ENCODE measurements at places on chromosomes 16 and 17.
A peak's percentile ranks its signal among the peaks of the same experiment; 100 is the strongest.

DNA sequence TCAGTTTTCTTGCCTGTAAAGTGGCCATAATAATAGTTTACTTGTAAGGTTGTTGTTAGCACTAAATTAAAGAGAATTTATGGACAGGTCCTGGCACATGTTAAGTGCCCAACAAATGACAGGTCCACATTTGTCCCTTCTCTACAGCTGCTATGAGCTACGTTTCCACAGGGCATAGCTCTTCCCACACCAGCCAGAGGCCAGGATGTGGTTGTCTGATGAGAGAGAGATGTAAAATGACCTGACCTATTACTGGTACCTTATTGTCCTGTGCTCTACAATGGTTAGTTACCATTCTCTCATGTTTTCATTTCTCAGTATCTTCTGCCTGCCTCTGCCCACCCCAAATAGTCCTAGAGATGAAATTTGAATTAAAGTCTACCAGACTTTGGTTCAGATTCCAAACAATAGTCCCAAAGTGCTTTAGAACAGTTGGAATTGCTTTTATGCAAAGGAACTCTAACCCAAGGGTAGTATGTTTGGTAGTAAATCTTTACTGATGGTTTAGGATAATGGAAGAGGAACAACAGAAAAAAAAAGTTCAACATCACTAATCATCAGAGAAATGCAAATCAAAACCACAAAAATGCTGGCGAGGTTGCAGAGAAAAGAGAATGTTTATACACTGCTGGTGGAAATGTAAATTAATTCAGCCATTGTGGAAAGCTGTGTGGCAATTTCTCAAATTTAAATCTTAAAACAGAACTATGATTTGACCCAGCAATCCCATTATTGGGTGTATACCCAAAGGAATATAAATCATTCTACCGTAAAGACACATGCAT, 57.1 kb upstream of the ANKFN1 start:
- DNase-seq = no peak

GRCh38 chr16:74623214-74623838, 16.4 kb upstream of the GLG1 start:
- no peak for DNase-seq

DNA sequence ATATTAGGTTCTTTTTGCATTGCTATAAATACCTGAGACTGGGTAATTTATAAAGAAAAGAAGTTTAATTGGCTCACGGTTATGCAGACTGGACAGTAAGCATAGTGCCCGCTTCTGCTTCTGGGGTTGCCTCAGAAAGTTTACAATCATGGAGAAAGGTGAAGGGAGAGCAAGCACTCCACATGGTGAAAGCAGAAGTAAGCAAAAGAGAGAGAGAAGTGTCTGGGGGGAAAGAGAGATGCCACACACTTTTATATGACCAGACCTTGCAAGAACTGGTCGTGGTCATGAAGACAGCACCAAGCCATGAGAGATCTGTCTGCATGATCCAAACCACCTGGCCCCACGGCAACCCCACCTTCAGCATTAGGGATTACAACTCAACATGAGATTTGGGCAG, 45.4 kb downstream of the KCNJ16 start:
- no peak for DNase-seq

GRCh38 chr16:85136702-85137322, 24.5 kb upstream of the CIBAR2 start:
- no peak for DNase-seq

DNA sequence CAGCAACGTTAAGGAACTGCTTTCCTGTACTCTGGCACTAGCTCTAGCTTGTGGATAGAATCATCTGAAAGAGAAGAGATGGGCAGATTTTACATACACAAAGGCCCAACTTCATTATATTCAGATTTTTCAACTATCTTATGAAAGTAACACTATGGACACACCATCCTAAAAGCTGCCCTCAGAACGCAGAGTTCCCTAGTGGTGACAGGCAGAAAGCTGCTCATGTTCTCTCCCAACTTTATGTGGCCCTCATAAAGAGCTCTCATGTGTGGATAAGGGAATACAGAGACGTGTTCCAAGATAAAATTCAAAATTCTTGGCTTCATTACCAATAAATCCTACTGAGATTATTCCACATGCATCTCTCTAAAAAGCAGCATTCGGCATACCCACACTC, 1.5 kb downstream of the CFAP20 start:
- no peak for DNase-seq

DNA sequence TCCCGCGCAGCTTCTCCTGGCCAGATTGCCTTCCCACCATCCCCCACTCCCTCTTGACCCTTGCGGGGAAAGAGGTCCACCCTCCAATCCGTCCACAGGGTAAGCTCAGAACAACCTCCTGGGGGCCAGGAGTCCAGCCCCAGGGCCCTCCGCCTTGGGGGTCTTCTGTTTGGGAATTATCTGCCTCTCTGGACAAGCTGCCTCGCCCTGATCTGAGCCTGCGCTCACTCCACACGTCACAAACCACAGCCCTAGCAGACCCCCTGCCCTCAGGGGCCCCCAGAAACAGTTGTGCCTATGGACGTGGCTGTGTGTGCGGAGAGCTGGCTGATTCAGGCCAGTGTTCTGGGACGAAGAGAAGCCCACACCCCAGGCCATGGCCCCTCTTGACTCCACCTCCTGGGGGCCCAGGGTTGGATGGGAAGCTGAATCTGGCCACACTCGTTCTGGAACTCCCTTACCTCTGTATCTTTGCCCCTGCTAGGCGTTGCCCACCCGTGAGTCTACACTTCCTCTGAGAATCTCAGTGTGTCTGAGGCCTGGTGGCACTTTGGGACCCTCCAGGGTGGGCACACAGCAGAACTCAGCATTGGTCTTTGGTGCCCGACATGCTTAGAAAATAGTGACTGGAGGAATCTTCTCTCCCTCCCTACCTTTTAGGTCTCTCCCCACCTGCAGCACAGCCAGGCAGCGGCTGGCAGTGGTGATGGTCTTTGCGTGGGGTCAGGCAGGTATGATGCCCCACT, 119.9 kb upstream of the SMURF2 start:
- no peak for DNase-seq

GRCh38 chr17:76902476-76902875, 34.3 kb downstream of the MGAT5B start:
- DNase-seq = no peak

DNA sequence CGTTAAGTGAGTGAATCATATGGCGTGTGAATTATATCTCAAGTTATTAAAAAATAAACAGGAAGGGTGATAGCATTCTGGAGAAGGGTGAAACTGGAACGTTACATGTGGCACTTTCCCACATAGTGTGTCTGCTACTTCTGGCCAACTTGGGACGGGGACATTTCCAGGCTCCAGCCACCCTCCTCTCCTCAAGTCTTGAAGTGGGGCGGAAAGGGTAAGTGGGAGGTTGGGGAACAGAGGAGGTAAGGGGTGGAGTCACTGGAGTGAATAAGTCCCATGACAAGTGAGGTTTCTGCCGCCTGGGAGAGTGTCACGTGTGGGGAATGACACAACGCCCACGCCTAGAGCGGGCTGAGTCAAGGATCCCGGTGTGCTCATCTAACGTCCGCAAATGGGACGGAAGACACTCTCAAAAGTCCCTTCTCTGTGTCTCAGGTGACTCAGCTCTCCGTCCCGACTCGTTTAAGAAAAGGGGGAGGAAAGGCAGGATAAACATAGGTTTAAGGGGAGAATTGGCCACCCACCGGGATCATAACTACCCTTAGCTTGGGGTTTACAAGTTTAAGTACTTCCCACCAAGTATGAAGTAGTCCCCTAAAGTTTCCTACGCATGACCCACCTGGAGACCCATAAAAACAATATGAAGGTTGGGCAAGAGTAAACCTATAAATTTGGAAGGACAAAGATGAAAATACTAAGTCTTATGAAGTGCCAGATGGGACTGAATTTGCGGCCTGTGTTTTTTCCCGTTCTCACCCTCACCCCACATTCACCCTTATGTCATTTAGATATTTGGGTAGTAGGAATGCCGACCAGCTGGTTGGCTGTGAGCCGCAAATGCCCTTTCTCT, 1.2 kb upstream of the SPAG9 start:
- DNase-seq = peak; percentile 89

DNA sequence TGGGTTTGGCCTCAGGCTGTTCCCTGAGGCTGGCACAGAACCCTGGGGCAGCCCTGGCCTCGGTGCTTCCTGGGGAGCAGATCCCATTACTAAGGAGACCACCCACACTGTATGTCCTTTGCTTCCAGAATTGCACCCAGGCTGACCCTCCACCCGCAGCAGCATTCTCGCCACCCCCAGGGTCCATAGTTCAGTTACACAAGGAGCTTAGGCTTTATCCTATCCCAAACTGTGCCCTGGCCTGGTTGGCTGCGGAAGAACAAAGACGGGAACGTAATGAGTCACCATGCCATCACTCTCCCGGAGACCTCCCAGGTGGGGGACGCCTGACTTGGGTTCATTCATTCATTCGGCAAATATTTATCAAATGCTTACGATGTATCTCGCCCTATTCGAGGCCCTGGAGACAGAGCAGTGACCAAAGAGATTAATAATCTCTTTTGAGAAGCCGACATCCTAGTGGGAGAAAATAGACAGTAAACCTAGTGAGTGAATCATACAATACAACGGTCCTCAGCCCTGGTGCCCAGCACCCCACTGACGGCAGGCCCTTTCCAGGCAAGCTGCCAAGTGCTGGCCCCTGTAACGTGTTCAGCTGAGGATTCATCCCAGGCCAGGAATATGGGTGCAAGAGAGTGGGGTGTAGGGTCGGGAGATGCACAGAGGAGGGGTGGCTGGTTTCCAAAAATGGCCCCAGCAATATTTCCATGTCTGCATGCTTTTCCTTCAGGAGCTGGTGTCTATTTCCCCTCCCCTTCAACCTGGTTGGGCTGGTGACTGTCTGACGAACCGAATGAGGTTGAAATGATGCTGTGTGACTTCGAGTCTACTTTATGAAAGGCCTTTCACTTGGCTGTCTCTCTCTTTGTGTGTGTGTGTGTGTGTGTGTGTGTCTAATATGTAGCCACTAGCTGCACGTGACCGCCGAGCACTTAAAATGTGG, 134.2 kb downstream of the MGAT5B start:
- DNase-seq = no peak

DNA sequence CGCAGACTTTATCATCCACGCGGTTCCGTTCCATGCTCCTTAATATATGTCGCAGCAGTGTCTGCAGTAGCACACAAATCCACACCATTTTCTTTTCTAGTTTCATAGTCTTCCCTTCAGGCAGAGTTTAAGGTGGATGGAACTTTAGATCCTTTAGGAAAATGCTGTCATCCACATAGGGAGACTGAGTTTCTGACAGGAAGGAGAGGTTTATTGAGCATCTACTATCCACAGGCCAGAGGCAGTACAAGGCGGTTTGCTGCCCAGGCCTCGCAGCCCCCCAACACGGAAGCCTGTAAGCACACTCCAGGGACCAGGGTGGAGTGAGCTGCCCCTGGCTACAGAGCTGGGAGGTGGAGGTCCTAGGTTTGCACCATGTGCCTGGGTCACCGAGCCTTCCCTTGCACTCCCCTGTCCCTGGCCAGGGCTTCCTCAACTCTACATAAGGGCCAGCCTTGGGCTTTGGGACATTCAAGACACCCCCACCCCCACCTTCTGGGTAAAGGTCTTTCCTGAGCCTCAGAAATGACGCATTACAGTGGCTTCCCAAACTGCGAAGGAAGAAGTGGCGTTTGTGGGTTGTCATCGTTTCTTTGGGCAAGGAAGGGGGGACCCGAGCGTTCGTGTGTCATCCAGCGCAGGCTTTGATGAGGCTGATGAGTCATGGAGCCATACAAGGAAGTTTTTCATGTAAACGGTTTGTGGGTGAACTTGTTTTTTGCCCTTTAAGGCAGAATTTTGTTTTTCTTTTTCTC, 146.5 kb upstream of the PLCG2 start:
- peak; percentile 59 for DNase-seq

DNA sequence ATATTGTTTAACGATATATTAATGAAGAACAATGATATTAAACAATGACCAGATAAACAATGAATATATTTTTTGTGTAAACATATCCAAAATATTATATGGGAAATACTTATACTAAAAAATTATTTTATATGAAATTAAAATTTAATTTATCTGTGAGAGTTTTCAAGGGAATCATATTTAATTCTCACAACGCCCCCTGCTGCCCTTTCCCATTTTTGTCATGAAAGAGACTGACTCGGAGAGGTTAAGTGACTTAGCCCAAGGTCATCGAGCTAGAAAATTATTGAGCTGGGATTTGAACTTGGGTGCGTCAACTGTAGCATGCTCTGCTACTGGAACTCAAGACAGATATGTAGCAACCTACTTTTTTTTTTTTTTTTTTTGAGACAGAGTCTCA, 7.2 kb upstream of the MYCBPAP start:
- DNase-seq = peak; percentile 76

DNA sequence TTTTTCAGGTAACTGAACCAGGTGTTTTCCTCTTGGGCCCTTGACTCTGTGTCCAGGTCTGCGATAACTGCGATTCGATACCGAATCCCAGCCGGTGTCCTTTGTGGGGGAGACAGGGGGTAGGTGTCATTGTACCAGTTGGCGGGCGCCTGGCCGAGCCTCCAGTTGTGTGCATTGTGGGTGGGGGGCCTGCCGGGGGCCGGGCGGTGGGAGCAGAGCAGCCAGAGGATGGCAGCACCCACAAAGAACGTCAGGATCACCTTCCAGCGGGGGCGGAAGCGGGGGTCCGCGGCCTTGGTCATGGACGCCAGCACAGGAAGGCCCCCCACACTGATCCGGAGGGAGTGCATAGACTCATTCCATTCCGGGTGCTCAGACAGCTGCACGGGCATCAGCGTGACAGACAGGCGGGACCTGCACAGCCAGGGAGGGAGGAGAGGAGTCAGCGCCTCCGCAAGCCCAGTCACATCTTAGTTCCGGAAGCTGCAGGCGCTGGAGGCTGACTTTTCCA, 12.3 kb downstream of the CANT1 start:
- DNase-seq = peak; percentile 55

DNA sequence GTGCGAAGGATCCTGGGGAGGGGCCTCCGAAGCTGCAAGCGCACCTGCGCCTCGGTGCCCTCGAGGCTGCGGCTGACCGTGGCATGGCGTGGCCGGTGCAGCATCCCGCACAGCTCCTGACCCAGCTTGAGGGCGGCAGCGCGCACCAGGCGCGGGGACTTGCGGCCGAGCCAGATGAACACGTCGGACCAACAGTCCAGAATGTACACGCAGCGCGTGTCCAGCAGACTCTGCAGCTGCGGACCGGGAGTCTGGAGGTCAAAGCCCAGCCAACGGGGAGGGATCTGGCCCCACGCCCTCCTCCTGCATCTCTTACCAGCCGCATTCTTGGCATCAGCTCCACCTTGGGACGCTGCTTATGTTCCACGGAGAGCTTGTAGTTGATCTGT, 10.9 kb downstream of the FLII start:
- DNase-seq = no peak

Data from mucosa of descending colon (tissue), 3 donors.